KBM-7 (cell line): ENCODE measurements at places on chromosomes 6 and 20.

DNA sequence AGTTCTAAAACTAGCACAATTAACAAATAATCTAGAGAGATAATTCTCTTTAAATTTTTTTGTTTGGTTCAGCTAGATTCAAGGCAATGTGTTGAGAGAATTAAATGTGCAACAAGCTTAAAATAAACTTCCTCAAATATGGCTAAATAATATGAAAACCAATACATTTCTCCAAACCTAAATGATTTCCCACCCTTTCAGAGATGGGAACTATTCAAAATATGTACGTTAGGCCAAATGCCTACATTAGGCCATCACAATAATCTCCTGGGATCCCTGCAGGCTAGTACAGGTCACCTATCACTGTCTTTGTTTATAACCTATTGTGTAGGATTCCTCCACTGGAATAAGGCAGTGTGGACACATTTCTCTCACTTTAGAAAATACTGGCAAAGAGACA is 1.7 kb downstream of the FAXC start:
- DNase-seq: no peak

DNA sequence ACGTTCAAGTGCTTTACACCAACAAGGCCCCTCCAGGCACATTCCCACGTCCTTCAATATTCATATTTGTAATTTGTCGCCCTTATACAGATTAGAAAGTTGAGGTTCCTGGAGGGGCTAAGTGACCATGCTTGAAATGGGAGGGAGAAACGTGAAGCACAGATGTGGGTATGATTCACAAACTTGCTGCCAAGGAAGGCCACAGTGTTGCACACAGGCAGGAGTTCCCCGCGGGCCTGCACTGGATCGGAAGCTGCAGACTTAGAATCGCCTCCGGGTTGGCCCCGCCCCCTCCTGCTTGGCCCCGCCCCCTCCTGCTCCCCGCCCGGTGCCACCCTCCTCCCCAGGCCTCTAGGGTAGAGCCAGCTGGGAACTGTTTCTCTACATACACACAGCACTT is 58.2 kb upstream of the QKI start:
- DNase-seq: no peak

GRCh38 chr20:6678101-6678500 is 89.4 kb upstream of the BMP2 start:
- no peak for DNase-seq

DNA sequence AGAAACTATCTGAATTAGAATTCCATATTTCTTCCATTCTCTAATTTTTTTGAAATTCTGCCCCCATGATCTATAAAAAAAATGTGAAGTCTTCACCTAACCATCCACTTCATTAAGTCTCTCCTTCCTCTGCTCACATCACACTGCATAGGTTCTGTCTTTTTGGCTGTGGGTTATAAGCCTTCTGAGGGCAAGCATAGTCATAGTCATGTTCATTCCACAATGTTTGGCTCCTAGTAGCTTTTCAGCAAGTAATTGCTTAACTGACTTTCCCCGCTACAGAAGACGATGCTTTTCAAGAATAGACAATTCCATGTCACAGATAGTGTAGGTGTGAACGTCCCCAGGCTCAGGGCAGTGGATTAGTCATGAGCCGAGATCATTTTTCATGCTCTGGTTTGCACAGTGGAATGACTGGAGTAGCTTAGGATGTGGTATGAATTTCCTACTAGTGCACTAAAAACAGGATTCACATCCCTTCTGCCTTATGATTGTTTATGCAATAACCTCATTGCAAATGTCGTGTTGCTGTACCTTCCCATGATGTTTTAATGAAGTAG is 29.1 kb downstream of the WRNIP1 start:
- DNase-seq: no peak

- DNase-seq: peak; percentile 9
Measured at GRCh38 chr6:156557251-156557910, 219.8 kb upstream of the ARID1B start.

DNA sequence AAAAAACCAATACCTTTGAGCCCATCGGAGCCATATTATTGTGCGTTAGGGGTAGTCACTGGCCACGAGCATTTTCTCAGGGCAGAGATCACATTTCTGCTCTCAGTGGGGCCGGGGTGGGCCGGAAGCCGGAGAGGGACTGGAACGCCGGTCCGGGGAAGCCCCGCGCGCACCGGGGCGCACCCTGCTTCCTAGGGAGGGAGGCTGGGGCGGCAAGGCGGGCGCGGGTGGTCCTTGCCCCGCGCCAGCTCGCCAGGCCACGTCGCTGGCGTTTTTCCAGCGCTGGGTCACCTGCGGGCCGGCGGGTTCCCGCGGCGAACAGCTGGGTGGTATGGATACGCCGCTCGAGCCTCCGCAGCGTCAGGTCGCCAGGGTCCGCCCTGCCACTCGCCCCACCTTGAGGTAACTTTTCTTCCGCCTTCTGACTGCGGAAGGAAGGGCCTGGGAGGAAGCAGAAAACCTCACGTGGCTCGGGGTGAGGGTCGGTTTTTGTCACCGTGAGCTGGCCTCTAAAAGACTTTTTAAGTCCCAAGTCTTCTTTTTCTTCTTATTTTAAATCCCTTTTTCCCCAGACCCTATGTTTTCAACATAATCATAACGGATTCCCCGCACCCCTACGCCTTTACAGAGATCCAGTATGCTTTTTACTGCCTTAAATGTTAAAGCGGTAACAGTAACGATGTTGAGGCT is 2.7 kb upstream of the EEF1A1 start:
- DNase-seq: peak; percentile 89

- DNase-seq: no peak
Measured at GRCh38 chr20:10954908-10955580, 281.2 kb upstream of the JAG1 start.

DNA sequence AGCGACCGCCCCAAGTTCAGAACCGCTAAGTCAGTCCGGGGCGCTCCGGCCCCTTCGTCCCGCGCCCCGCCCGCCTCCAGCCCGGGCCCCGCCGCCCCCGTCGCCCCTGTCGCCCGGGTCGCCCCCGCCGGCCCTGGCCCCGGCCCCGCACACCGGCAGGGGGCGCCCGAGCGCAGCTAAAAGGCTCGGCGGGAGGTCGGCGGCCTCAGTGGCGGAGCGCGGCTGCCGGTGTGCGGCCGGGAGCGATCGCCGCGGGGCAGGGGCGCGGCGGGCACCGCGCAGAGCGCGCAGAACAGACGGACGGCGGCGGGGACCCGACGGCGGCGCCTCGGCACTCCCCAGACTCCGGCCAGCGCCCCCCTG is at the start of gene FNDC1:
Gene FNDC1, plus strand, starts transcription at position 208 of the 363 bp plus-strand sequence. CDS start 197 bp downstream, outside the sequence.
- peak; percentile 14 for DNase-seq

- no peak for DNase-seq
Measured at GRCh38 chr6:35021004-35021403, 120.1 kb downstream of the TCP11 start.

DNA sequence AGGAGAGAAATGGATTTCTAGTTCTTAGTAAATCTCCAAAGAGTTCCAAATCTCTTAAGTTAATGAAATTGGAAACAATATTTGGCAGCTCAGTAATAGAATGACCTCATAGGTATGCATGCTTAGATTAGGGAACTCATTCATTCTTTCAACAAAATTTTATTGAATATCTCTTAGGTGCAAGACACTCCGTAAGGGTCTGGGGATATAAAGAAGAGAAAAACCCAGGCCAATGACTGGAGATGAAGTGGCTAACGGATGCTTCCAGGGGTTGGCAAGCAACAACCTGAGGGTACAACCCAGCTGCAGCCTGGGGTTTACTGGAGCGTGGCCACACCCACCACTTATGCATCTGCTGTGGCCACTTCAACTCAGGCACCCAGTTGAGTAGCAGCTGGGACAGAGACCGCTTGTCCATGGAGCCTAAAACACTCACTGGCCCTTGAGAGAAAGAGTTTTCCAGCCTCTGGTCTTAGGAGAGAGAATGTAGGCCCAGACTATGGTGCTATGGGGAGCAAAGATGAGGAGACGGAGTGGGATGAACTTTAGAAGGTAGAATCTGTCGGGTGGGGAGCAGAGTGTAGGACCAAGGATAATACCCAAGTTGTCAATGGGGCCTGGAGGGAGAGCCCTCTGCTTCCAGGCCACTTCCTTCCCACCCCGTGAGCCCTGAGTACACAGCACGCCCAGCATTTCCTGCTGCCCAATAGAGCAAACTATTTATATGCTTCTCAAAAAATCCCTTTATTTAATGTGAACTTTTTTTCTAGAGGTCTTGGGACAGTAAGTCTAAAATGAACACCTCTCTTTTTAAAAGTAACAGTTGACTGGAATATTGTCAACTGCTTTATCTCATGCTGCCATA is 46.8 kb upstream of the PXDC1 start:
- DNase-seq: no peak

DNA sequence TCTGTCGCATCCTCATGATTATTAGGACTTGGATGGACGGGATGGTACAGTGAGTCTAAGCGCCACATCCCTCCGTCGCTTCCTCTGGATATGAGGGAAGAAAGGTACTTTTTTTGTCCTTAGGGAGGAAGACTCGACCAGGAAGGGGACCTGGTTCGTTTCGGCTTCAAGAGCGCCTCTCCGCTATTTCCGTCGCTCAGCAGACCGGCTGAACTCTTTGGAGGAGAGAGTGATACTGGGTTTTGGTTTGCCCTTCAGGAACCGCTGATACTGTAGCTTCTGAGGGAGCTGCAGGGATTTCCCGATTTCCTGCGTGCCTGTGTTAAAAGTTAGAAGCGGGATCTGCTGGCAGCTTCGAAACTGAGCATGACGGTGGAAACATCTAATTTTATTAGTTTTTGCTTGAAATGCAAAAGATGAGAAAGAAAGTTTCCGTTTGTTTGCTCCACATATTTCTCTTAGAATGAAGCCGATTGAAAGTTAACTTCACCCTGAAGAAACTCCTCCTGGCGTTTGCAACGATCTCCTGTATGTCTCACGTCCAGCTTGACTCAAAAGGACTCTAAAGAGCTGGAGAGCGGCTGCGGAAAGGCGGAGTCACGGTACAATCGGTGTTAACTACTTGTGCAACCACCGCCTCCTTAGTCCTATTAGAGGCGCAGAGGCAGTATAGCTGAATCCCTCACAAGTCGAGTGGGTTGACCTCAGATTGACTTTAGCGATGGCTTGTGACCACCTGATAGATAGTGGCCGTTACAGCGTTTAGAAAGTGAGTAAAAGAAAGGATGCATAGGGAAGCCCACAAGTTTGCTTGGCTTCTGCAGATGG is 129.4 kb downstream of the TRIM27 start:
- DNase-seq: no peak

GRCh38 chr6:107618672-107619071 is 128.8 kb downstream of the SOBP start:
- DNase-seq: no peak

DNA sequence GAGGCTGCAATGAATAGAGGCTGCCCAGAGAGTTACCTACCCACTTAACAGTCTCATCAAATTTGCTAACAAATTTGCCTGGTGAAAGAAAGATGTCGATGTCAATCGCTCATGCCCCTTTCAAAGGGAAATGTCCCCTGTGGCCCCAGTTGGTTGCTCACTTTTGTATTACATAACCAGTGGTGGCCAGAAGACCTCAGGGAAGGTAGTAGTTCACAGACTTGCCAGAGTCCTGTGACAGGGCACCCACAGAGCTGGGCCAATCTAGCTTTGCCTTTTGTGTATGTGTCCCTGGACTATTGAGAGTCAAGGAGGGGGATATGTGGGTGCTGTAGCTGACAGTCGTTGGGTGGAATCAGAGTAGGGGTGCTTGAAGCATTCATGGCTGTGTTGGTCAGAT is 70.7 kb upstream of the CCN6 start:
- DNase-seq: no peak

DNA sequence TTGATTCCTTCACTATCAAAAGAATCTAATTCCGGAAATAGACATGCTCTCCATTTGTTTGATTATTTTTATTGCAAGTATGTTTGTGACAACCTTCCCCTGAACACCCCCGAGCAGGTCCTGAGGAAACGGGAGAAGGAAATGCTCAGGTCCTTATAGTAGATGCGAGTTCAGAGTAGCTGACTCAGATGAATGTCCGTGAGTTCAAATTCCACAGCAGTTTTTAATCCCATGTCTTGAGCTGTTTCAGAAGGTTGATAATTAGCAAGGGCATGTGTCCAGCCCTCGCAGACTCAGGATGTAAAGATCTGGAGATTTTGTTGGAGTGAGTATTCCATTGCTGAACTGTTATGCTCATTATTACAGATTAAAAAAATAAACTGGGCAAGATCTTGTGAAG is 169.3 kb downstream of the BCAS1 start:
- DNase-seq: no peak
